ENCODE measurements at places on chromosomes 16 and 17.

- DNase-seq = peak; percentile 80
Measured at GRCh38 chr17:69607162-69607834, 192.8 kb downstream of the MAP2K6 start.

DNA sequence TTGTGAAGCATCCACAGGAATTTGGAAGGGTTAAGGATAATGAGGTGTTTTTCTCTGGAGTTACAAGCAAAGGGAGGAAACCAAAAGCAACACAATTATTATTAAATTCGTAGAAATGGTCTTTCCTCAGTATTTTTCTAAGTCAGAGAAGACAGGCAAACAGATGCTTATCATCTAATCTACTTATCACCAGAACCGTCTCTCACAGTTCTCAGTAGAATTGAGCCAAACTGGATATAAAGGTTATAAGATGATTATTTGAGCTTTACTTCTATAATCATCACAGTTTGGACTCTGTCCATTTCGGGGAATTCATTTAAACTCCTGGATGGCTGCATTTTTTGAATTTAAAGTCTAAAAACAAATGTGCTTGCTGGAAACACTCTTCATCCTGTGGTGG is 245.0 kb downstream of the KCNJ2 start:
- DNase-seq = no peak

DNA sequence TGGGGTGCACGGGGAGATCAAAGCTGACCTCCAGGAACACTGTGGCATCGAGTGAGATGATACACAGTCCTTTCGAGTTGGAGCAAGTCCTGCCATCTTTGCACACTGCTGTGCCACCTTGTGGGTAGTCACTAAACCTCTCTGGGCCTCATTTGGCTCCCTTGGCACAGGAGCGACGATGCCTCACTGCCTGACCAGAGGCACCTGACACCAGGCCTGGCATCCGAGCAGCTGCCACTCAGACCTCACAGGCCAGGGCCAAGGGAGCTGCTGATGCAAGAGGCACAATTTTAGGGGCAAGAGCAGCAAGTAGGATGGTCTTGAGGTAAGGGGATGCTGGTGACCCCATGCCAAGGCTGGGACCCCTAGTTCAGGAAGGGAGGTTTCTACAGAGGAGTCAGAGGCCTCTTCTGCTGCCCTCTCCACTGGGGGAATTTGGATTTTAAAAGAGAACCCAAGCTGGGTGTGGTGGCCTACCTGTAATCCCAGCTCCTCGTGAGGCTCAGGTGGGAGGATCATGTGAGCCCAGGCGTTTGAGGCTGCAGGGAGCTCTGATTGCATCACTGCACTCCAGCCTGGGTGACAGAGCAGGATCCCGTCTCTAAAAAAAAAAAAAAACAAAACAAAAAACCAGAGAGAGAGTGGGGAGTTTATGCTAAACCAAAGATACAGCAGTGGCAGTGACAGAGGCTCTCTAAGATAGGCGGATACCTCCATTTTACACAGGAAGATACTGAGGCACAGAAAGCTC is 6.7 kb upstream of the ADGRG1 start:
- DNase-seq = no peak

DNA sequence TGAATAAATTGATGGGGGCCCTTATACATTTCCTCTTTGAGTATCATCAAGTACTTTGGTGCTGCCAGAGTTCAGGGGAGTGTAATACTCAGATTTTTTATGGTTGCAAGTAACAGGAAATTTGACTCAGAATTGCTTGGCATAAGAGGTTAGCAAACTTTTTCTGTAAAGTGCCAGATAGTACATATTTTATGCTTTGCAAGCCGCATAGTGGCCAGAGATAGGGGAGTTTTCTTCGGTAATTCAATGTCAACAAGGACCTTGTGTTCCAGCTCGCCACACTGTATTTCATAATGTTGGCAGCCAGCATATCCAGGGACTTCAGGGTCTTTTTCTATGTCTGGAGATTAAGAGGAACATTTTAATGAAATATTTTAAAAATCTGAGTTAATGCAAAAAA is 51.0 kb upstream of the MARCHF10 start:
- no peak for DNase-seq

DNA sequence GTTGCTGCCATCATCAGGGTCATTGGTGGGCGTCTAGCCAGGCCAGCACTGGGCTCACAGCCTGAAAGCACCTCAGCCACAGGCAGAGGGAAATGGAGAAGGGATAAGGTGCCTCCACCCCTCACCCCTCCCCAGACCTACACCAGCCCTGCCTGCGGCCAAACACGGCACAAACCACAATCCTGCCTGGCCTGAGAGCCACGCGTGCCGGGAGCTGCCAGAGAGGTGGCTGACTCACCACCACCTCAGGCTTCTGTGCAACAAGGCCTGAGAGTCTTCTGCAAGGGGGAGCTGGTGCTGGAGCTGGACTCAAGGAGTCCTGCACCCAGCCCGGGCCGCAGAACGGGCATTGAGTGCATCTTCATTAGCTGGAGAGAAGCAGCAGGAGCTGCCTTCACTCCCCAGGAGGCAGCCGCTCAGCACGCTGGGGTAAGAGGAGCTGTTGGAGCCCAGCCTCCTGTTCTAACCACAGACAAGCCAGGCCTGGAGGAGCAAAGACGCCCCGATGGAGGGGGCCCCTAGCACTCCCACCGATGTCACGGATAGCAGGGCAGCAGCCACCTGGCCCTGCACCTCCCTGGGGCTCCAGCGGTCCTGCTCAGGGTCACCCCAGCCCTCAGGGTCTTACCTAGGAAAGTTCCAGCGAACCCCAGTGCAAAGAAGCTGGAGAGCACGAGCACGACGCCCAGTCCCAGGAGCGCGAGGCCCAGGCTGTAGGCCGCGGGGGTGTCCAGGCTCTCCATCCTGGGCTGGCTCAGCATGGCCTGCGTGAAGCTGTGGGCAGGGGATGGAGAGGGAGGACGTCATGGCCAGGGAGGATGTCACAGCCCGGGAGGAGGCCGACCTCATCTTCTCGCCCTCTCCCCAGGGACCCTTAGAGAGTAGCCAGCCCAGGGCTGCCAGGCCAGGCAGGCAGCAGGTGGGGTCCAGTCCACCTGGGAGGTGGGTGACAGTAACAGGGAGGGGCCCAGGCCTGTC is 16.0 kb upstream of the RASD1 start:
- DNase-seq = peak; percentile 86

- no peak for DNase-seq
Measured at GRCh38 chr17:52160136-52160567, 1.6 kb upstream of the CA10 start.

DNA sequence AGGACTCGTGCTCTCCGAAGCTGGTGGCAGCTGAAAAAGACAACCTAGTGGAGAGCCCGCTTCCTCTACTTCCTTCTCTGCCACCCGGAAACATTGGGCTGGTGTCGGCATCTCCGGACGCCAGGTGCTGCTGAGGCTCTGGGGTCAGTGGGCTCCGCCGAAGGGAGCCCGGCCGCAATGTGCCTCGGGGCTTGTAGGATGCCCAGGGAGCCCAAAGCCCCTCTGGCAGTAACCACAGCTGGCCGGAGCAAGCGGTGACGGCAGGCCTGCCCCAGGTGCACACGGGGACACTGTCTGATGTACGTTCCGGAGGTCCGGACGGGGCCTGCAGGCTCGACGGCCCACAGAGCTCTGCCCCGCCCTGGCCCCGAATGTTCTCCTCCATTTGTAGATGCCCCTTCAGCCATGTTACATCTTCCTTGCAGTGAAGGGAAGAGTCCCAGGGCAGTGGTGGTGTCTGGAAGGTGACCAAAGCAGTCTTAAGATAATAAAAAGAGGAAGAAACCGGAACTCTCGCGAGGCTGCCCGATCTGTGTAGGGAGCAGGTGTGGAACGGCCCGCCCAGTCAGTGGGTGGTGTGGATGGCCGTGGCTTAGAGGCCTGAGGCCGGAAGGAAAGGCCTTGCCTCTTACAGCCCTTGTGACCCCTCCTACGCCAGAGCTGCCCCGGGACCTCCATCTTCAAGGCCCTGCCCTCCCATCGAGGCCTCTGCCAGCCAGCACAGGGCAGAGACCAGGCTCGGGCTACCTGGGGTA is 22.6 kb downstream of the NDUFAF8 start:
- no peak for DNase-seq

DNA sequence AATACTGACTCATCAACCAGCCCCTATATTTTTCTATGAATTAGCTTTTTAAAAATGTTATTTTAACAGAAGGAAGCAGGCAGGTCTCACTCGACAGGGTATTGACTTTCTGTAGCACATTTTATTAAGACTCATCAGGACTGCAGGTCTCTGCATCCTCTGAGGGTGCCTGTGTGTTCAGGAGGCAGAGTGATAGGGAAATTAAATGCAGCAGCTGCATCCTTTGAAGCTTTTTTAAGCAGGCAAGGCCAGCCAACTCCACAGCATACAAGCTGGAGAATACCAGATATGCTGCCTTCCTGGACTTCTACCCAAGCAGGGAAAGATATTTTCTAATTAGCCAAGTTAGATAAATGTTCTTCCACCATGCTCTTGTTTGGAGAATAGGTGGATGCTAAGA is 124.9 kb downstream of the WSCD1 start:
- no peak for DNase-seq

- no peak for DNase-seq
Measured at GRCh38 chr17:43790311-43790940, 10.2 kb downstream of the CFAP97D1 start.

GRCh38 chr16:68200088-68200783 is 35.7 kb downstream of the ESRP2 start:
- DNase-seq = peak; percentile 63

GRCh38 chr17:32261417-32261736 is 4.3 kb upstream of the RHBDL3 start:
- DNase-seq = no peak

DNA sequence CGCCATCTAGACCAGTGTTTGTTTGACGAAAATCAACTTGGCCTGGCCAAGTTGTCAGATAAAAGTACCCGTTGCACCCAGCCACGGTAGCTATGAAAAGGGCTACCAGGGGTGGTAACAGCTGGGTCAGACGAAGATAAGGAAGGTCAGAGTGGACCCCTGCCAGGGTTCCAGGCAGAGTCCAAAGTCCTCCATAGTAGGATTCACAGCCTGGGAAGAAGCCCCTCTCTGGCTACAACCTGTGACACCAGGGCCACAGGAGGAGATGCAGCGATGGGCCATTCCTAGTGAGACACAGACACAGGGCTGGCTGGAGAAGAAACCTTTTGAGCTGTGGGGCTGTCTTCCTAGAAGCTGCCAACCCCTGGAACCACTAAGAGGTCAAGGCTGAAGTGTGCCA is 39.3 kb downstream of the MEAK7 start:
- DNase-seq = no peak

- no peak for DNase-seq
Measured at GRCh38 chr17:38466346-38467315, 38.4 kb downstream of the ARHGAP23 start.

DNA sequence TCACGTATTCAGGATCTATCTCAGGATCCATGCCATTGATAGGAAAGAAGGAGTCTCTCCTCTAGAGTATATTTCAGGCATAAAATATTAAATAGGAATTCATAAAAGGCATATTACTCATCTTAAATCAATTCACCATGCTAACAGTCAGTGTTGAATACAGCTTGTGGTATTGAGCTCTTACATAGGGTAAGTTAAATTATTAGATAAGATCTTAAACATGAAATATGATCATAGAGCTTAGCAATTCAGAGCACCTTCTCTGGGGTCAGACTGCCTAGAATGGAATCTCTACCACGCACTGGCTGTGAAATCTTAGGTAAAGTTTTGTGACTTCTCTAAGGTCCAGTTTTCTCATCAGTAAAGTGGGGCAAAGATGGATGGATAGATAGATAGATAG is 20.7 kb downstream of the MARCHF10 start:
- DNase-seq = peak; percentile 58

DNA sequence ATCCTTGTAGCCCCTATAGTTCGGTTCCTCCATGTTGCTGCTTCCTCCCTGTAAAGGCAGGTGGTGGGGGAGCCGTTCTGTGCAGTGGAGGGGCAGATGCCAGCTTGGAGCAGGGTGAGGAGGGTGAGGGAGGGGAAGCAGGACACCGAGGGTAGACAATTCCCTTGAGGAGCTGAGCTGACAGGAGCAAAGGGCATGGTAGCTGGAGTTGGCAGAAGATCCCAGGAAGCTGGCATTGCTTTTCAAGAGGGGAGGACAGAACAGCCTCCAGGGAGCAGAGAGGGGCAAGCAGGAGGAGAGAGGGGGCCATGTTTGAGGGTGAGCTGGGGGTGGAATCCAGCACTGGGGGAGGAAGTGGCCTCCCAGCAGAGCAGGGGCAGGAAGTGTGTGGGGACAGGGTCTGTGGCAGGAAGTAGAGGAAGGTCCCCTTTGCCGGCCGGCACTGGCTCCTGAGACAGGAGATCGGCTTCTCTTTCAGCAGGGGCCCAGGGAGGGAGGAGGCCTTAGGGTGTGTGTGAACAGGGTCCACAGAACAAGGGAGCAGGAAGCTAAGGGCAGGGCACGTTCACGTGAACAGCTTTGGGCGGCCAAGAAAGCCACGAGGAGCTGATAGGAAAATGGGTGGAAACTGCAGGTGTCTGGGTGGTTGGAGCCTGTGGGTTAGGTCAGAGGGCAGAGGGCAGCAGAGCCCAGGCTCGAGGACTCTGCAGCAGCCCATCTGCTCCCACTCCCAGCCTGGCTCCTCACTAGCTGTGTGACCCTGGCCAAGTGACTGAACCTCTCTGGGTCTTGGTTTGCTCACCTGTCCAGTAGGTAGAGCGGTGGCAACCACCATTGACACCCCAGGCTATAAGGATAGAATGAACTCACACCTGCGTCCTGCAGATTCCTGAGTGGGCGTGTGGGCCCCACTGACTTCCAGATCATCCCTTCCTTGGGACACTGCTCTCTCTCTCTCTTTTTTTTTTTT is 17.5 kb upstream of the SPNS2 start:
- no peak for DNase-seq

DNA sequence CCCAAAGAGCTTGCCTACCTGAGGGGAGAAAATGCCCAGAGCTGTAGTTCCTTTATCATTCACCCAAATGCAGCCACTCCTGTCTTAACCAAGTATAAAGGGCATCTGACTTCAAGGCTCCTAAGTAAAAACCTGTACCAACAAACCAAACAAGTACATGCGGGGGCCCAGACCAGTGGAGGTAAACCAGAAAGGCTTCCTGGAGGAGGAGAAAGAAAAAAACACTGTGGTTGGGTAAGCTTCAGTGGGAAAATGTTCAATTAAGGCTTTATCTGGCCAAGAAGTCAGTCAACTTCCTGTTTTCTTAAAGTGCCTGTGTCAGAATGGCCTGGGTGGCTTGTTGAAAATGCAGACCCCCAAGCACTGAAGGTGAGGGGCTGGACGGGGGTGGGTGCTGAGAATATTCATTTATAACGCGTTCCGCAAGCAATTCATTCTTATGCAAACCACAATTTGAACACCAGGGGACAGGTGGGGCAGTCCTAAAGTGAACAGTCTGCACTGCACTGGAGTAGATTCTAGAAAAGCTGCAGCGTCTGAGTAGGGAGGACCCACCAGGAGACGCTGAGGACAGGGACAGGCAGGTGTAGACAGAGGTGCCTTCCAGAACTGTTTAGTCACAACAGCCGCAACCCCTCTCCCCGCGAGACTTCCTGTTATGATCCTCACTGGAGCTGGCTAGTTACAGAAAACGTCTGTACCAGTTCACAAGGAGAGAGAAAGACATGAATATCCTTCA is 467.1 kb downstream of the SOX9 start:
- DNase-seq = no peak

- no peak for DNase-seq
Measured at GRCh38 chr17:68197997-68198930, 49.6 kb upstream of the AMZ2 start.

- no peak for DNase-seq
Measured at GRCh38 chr17:83071966-83072562, 7.3 kb upstream of the METRNL start.
